Neural crest cell (in vitro differentiated cells): ENCODE measurements at places on chromosomes 12 and 14. TPM values are rescaled to one million over a fixed set of nuclear protein-coding genes. Genes with fewer than 3 reads are reported as not detected.

GRCh38 chr14:76376409-76376877 is 506 bp downstream of the ESRRB start:
- DNase-seq: no peak

The GARIN6 gene
- total RNA-seq: not detected in 2 replicates

DNA sequence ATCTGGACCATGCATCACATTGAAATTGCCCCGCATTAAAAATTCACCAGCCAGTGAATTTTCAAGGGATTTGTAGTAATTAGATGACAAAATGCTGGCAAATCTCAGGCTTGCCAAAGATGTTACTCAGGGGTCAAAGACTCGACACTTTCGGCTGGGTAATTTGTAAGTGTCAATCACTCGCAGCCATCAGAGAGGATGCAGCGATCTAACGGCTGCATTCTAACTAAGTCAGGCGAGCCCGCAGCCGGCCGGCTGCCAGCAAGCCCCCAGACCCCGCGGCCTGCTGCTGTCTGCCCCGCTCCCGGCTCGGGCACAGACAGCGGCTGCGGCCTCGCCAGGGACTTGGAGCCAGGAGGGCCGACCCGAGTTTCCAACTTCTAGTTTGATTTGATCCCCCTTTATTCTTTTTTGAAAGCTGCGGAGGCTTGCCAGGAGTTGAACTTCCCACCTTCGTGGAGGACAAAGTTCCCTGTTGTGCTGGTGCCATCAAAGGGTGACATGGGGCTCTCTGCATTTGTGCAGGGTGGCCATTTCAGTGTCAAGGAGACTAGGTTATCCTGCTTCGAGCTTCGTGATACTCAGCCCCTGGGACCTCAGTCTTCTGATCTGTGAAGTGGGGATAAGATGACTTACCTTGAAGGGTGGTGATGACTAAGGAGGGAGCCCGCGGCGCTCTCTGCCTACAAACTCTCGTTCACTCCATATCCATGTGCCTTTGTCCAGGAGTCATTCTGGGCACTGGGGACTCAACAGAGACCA is 169.9 kb downstream of the RBM19 start:
- DNase-seq: no peak

GRCh38 chr14:88516861-88517357 is 37.9 kb downstream of the PTPN21 start:
- no peak for DNase-seq

DNA sequence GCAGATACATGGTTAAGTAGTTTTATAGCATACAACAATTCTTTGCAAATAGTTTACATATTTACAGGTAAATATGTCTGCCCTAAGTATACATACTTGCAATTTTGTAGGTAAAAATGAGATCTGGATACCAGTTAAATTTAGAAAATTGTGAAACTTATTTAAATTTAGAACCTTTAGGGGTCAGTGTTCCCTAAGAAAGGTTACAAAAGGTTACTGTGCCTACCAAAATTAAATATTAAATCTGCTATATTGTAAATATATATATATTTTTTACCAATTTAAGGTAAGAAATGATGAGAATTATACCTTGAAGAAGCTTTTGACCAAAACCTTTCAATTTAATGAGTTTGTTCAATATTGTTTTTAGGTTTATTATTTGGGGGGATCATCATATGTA is 54.0 kb downstream of the MIPOL1 start:
- no peak for DNase-seq

- DNase-seq: no peak
Measured at GRCh38 chr12:34348836-34349672, 326.8 kb downstream of the ALG10 start.

The AKAP3 gene
- 2.8 and 3.5 TPM in 2 replicates for total RNA-seq
